ENCODE measurements at places on chromosomes 4 and X.
A peak's percentile ranks its signal among the peaks of the same experiment; 100 is the strongest.

DNA sequence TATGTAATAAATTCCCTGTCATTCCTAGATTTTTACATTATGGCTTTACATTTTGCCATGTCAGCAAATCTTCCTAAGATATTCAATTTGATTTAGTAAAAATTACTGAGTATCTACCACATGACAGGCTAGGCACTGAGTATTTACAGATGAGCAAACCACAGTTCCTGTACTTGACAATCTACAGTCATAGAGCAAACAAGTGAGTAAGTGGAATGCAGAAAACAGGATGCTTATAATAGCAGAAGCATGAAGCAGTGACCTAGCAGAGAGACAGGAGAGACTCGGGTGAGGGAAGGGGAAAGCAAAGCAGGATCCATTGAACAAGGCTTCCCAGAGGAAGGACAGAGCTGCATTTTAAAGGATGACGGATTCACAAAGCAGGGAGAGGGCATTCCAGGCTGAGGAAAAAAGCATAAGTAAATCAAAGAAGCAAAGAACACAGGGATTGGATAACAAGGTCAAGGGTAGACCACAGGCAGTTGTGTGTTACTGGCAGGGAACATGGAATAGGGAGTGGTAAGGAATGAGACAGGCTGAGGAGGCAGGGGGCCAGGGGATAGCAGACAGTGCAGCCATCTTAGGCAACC is 124.7 kb upstream of the C1QTNF7 start:
- no peak for DNase-seq

- no peak for DNase-seq
Observed at GRCh38 chr4:146041139-146042004, 102.7 kb upstream of the ZNF827 start.

DNA sequence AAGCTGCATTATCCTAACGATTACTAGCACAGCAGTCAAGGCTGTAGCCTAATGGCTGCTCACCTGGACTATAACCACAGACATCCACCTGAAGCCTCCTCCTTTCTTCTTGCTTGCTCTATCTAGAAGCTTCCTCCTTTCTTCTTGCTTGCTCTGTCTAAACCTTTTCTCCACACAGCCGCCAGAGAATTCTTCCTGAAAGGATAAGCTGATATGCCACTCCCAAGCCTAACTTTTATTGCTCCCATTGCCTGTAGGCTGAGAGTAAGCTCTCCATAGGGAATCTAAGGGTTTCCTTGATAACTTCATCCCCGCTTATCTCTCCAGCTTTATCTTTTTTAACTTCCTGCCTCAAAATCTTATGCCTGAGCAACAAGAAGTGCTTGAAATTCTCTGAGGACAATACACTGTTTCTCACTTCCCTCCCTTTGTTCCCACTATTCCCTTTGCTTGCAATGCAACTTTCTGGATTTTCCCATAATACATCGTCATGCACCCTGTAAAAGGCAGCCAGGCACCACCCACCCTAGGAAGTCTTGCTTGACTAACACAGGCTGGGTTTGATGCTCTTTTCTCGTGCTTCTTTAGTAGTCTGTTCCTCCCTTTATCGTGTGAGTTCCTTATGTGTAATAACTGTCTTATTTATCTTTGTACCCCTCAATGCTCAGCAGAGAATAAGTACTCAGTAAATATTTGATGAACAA is 1.4 kb upstream of the LRIT3 start:
- no peak for DNase-seq

DNA sequence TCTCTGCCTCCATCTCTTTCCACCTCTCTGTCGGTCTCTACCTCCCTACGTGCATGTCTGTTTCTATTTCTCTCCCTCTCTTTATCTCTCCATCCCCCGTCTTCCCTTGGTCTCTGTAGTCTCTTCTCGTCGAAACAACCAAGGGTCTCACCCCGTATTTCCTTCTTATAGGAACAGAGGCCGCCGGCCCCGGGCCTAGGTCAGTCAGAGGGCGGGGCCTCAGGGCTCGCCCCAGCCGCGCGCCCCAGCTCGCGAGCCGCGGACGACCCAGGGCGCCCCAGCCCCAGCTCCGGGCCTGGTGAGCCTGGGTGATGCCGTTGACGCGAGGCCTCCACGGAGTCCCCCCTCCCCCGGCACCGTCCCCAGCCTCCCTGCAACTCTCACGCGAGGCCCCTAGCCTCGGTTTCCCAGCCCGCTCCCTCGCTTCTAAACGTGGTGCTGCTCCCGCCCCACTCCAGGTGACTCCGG is 6.6 kb downstream of the TIMM17B start:
- DNase-seq, result peak; percentile 42

DNA sequence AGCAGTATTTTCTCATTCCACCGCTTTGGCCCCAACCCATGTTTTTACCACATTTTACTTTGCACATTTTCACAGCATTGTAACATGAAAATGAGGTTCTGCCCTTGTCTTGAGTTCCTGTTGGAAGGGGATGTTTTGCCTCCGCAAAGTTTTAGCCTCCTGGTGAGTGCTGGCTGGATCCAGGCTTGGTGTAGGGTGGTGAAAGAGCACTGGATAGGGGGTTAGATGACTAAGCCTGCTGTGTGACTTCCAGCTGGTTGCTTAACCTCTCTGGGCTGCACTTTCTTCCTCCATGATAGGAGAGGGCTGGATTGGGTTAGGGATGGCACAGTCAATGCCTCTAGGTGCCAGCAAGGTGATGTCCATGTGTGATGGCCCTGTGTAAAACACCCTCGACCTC is 28.9 kb downstream of the CYTL1 start:
- no peak for DNase-seq

DNA sequence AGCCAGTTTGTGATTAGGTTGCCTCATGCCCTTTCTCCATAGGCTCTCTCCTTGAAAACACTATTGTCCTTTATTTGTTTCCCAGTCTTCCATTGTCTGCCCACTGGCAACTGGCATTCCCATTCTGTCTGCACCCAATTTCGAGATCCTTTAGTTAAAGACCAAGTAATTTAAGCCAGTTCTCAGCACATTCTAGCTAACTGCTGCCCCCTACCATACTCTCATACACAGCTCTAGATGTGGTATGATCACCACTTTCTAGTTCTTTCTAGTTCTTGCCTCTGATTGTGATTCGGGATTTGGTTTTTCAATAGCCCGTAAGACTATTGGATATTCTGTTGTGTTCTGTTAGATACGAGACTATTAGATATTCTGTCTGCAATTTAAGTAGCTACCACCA is 135.8 kb upstream of the TRPC5 start:
- no peak for DNase-seq

DNA sequence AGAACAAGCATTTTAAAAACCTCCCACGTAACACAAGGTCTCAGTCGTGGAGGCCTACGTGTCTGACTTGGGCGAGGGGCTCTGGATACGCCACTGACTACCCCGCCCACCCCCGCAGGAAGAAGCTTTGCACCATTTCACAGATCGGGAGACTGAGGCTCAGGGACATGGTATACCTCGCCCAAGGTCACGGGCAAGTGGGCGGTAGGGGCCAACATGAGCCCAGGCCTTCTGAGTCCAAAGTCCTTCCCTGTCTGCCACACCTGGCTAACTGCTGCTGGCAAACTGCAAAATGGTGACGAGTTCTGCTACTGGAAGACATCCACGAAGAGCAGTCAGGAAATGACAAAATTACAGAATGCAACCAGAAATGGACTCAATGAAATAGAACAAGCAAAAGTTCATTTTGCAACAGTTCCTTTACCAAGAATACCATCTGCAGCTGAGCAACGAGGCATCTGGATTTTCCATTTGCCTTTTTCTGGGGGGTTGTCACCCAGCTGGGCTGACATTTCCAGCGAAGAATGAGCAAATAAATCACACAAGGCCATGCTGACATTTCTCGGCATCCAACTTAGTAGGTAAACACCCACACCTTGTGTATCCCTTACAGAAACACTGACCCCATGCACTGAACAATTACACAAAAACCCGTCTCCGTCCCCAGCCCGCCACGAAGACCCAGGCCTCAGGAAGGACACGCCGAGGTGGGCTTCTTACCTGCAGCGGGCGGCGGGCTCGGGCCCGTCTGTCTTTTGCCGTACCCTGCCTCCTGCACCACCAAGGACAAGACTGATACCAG is 70.2 kb upstream of the AFAP1 start:
- no peak for DNase-seq

Data from activated T-cell treated with anti-CD3 and anti-CD28 coated beads, Interleukin-2, amount 50 U/mL, for 72 hours (primary cell).